ENCODE measurements at places on chromosomes 11 and 22.

DNA sequence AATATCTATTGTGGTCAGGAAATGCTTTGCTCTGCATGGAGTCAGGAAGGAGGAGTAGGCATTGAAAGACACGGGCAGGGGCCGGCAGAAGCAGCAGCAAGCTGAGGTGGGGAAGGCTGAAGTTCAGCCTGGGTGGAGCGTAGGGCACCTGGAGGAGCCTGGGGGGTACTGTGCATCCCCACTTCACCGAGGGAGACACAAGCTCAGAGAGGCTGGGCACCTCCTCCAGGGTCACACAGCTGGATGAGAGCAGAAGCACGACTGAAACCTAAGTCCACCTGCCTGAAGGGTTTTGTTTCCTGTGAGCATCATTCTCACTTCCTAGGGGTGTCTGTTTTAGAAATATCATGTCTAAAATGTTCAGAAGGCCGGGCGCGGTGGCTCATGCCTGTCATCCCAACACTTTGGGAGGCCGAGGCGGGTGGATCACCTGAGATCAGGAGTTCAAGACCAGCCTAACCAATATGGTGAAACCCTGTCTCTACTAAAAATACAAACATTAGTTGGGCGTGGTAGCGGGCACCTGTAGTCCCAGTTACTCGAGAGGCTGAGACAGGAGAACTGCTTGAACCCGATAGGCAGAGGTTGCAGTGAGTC is 138.3 kb downstream of the MPPED1 start:
- no peak for DNase-seq

DNA sequence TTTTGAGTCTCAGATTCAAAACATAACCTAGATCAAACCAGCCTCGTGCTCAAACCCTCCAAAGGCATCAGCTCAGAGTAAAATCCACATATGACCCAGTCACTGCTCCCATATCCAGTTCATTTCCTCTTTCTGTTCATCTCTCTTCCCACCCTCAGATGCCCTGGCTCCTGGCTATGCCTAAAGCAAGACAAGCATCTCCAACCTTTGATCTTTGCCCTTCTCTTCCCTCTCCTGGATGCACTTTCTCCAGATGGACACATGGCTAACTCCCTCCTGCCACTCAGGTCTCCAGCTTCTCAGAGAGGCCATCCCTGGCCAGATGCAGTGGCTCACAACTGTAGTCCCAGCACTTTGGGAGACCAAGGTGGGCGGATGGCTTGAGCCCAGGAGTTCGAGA is 14.3 kb upstream of the CREB3L1 start:
- no peak for DNase-seq

DNA sequence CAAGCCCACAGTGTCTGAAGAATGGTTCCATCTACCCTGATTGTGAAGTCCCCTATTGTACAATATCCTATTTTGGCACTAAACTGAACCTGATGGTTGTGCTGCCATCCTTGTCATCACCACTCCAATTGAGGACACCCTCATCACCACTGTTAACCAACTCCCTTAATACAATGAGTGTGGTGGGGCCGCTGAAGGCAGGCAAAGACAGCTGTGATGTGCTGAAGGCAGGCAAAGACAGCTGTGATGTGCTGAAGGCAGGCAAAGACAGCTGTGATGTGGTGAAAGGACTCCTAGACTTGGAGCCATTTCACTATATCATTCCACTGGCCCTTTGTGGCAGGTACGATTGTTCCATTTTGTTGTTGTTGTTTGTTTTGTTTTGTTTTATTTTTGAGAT is 481.6 kb downstream of the SOX6 start:
- DNase-seq: no peak

GRCh38 chr11:43830928-43831440 is 49.6 kb upstream of the ALKBH3 start:
- peak; percentile 100 for DNase-seq

- no peak for DNase-seq
Observed at GRCh38 chr22:40469181-40469580, 98.8 kb downstream of the SGSM3 start.

- no peak for DNase-seq
Observed at GRCh38 chr22:43050995-43051394, 36.0 kb upstream of the PACSIN2 start.

- no peak for DNase-seq
Observed at GRCh38 chr11:46251954-46252353, 25.5 kb upstream of the CREB3L1 start.

- DNase-seq: no peak
Observed at GRCh38 chr11:8294251-8294935, 30.7 kb upstream of the LMO1 start.

GRCh38 chr11:73197348-73197747 is 20.7 kb upstream of the P2RY2 start:
- DNase-seq: no peak

- DNase-seq: peak; percentile 77
Observed at GRCh38 chr22:44975427-44976262, 34.2 kb downstream of the PHF21B start.

DNA sequence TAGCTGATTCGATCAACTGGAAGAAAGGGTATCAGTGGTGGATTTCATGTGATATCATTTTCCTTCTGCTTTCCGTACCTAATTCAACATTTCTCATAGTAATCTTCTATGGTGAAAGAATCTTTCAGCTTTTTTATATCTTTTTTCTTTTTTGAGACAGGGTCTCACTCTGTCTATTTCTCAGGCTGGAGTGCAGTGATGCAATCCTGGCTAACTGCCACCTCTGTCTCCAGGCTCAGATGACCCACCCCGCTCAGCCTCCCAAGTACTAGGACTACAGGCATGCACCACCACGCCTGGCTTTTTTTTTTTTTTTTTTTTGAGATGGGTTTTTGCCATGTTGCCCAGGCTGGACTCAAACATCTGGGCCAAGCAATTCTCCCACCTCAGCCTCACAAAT is 18.6 kb upstream of the CHORDC1 start:
- DNase-seq: no peak

DNA sequence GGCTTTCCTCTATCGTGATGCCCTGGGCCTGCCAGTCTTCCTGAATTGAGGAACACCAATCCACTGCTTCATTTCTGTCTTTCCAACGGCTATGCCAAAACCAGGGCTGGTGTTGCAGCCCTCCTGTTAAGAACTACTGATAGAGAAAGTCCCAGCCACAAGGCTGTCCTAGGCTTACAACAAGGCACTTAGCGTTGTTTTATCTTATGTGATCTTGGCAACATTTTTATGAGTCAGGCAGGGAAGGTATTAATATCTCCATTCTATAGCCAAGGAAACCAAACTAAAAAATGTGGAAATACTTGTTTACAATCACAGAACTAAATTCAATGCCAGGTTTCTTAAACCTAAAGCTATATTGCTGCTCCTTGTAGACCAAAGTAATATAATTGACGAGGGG is 89.9 kb upstream of the AMOTL1 start:
- DNase-seq: no peak

DNA sequence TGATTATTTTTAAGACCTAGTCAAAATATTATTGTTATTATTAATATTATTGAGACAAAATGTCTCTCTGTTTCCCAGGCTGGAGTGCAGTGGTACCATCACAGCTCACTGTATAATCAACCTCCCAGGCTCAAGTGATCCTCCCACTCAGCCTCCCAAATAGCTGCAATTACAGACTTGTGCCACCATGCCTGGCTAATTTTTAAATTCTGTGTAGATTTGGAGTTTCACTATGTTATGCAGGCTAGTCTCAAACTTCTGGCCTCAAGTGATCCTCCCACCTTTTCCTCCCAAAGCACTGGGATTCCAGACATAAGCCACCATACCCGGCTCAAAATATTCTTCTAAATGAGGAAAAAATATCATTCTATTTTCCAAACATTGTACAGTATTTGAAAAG is 37.0 kb downstream of the SLC36A4 start:
- DNase-seq: no peak
